ENCODE measurements at places on chromosomes 11 and 22.

DNA sequence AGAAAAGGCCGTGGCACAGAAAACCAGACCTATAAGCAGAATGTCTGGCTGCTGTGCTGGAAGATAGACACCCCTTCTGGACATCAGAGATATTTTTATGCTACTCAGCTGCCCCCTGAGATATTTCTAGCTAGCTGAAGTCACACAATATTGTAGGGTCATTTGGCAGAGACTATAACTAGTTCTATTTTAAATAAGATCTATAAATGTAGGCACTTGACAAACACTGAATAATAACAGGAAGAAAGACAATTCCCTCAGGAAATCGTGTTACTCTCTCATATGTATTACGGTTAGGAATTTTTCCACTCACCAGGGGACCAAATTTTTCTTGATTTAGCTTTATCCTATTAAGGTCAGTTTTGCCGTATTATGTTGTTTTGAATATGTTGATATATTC lies 845.4 kb downstream of the OPCML start:
- no peak for DNase-seq

DNA sequence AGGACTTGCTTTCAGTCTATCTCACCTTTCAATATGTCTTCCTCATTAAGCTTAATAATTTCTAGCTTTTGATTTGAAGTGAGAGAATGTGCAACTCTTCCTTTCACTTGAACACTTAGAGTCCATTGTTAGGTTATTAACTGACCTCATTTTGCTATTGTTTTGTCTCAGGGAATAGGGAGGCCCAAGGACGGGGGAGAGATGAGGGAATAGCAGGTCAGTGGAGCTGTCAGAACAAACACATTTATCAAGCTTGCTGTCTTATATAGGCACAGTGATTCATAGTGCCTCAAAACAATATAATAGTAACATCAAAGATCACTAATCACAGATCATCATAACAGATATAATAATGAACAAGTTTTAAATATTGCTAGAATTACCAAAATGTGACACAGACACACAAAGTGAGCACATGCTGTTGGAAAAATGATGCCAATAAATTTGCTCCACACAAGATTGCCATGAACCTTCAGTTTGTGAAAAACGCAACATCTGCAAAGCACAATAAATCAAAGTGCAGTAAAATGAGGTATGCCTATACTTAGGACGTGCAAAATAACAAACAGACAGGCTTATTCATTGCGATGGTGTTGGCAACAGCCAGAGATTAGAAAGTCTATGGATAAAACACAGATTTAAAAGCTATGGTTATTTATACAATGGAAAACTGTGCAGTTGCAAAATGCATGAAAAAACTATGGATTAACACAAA lies 106.3 kb upstream of the TEAD1 start:
- no peak for DNase-seq

- no peak for DNase-seq
Observed at GRCh38 chr11:12674571-12674935, 332 bp downstream of the TEAD1 start.

DNA sequence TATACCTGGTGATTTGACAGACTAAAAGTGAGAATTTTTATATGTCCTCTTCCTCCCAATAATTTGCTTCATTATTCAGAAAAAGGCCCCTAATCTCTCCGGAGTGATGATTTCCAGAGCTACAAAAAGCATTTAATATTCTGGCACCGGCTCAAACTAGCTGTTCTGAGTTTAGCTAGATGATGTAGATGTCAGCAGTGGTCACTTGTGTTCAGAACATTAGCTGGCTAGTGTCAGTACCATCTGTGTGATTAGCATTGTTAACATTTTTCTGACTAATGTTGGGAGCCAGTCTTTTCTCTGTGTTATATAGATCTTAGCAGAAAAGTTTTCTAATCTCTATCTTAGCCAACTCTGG lies 68.7 kb upstream of the RRM1 start:
- no peak for DNase-seq

DNA sequence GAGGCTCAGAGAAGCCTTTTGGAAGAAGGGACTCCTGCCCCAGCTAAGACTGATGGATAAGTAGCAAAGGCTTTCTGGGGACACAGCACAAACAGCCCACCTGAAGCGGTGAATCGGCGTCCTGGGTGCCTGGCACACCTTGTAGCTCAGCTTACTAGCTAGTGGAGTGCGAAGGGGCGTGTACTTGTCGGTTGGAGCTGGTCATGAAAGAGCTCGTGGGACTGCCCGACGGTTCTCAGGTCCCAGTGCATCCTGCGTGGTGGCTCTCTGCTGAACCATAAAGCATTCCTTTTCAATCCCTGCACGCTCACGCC lies 690 bp upstream of the UVRAG start:
- DNase-seq: no peak

- DNase-seq: peak; percentile 26
Observed at GRCh38 chr11:18384157-18384641, 10.2 kb upstream of the LDHA start.

GRCh38 chr22:16608931-16609330 lies 16.3 kb upstream of the CCT8L2 start:
- DNase-seq: no peak

DNA sequence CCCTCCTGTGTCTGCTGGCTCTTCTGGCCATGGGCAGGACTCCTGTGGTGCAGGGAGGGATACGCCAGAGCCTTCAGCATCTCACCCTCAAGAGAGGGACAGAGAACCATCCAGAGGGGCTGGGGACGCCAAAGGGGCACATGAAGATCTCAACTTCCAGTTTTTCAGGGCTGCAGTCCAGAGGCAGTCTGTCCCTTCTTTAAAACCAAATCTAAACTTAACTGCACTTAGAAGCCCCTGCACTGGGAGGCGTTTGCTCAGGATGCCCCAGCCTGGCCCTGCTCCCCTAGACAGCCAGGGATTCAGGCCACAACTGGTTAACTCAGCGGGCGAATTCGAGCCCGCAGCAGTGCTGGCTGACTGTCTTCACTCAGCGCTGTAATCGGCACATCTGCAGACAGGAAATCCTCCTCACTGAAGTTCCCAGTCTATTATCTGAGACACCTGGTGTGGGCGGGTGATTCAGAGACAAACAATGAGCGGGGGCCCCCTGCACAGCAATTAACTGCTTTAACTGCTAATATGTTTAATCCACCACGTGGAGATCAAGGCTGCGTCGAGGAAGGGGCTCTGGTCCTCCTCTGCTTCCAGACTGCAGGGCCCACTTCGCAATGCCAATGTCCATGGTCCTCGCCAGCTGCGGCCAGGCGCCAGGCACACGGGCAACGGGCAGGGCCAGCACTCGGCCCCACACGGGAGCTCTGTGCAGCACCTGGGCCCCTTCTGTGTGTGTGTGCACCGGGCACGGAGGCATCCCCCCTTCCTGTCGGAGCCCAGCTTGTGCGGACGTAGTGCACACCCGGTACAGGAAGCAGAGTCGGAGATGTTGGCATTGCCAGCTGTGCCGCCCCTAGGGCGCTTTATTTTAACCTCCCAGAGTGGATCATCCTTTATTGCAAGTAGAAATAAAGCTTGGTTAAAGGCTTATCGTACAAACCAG lies 36.9 kb upstream of the GNB1L start:
- DNase-seq: peak; percentile 29

DNA sequence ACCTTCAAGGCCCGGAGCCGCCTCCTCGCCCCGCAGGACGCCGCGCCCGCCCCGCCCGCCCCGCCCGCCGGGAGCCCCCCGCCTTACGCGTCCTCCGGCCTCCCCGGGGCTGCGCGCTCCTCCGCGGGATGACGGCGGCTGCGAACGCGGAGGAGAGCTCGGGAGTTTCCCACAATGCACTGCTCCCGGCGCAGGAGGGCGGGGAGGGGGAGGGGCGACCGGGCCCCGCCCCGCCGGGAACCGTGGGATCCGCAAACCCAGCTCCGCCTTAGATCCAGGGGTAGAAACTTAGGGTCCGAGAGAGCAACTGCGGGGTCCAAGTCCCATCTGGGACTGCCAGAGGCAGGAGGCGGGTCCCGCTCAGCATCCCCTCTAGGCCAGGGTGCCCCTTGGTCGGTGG lies at the start of gene CEND1:
CEND1 (minus strand) TSS at position 148 of the 400 bp plus-strand sequence. CDS start 1,514 bp downstream, outside the sequence.
- DNase-seq: no peak

- DNase-seq: no peak
Observed at GRCh38 chr11:95524314-95525036, 265.1 kb downstream of the FAM76B start.

- no peak for DNase-seq
Observed at GRCh38 chr22:35664955-35665587, 16.8 kb downstream of the APOL6 start.

- DNase-seq: no peak
Observed at GRCh38 chr22:22458896-22459588, 49.5 kb downstream of the ZNF280B start.

GRCh38 chr11:34823639-34824038 lies 92.5 kb downstream of the APIP start:
- no peak for DNase-seq

- DNase-seq: no peak
Observed at GRCh38 chr11:6229911-6230310, 4.5 kb downstream of the FHIP1B start.

DNA sequence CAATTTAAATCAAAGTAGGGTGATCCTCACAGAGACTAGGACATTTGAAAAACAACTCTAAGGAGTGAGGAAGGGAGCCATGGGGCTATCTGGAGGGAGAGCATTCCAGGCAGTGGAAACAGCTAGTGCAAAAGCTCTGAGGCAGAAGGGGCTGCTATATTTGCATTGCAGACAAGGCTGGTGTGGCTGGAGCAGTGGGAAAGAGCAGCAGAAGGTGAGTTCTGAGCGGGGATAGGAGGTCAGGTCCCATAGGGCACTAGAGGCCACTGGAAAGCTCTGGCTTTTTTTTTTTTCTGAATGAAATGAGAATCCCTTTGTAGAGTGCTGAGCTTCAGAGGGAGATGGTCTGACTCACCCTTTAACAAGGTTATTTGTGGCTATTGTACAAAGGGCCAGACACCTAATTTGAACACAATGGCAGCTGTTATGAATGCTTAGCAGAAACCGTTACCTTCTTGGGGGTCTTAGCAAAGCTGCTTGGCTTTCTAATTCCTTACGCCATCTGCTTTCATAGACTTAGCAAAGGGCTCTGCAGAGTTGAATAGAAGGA lies 291.6 kb downstream of the BUD13 start:
- DNase-seq: no peak

DNA sequence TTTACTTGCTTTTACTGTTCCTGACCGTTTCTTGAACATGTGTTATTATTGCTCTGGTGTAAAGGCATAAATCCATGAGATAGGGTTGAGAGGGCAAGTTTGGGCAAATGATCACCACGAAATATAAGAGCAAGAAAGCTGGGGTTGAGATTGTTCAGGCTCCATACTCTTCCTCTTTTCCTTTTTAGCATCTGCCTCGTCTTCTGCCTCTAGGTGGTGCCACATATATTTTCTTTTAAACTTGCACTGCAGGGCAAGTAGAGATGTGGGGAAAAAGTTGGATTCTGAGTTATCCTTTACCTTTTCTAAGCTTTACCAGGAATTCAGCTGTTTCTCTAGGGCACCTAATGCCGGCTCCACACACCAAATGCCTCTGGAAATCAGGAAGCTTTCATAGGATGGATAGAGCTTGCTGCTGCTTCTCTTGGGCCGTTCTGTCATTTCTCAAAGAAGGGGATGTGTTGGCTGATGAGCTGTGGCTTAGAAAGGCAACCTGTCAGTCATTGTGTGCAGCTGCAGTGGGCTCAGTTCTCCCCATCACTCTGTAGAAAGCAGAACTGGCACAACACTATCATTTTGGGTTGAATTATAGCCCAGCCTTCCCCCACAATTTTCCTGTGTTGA lies 98.2 kb downstream of the LDLRAD3 start:
- no peak for DNase-seq

GRCh38 chr11:108933630-108934029 lies 268.8 kb downstream of the DDX10 start:
- DNase-seq: no peak

GRCh38 chr11:2882396-2883110 lies 3.0 kb downstream of the CDKN1C start:
- DNase-seq: no peak
